ENCODE measurements at places on chromosomes 1 and 21. TPM values are rescaled to one million over a fixed set of nuclear protein-coding genes. Genes with fewer than 3 reads are reported as not detected.

- no peak for DNase-seq
These were observed 15.7 kb downstream of the COL6A2 start for GRCh38 chr21:46113497-46114176.

DNA sequence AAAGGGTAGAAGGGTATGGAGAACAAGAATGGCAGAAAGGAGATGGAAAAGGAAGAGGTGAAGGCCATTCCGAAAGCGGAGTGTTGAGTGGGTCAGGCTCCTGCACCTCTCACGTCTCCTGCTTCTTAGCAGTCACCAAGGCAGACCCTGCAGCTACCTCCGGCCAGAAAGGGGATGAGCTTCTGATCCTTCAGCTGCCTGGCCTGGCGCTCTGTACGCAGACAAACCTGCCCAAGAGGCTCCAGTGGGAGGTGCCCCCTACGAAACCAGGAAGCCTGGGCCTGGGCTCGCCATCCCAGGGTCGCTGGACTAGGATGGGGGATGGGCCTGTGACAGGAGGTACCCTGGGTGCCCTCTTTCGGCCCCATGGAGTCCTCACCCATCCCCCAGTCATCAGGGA, 3.0 kb downstream of the GPR61 start:
- no peak for DNase-seq

ZNF593OS gene
- 0.32 TPM for total RNA-seq

DNA sequence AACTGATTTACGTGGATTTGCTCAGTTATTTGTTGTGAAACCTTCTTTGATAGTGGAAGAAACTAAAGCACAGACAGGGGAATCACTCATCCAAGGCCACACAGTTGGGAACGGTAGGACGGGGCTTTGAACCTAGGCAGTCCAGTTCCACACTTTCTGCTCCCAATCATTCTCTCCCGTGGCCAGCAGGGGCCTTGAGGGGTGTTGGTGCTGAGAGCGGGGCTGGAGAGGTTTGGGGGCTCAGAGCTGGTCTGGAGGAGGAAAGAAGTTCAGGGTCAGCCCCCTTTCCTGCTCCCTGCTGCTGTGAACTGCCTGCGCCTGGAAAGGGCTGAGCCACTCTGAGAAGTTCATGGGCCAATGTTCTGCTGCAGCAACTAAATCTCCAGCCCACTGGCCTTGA, 31.4 kb upstream of the ACTL8 start:
- no peak for DNase-seq

YY1AP1 gene
- total RNA-seq: 54.1 TPM

ACTL8 gene
- not detected for total RNA-seq

AGTRAP gene
- 41.9 TPM for total RNA-seq

- DNase-seq: no peak
These were observed 20.4 kb upstream of the SRSF4 start for GRCh38 chr1:29202053-29202452.

SIM2 gene
- total RNA-seq: not detected

- DNase-seq: no peak
These were observed 46.8 kb downstream of the COL18A1 start for GRCh38 chr21:45451771-45452182.

PCP4 gene
- total RNA-seq: not detected

GRCh38 chr1:214709241-214709640, 106.2 kb downstream of the CENPF start:
- DNase-seq: peak; percentile 28

GRCh38 chr21:16283516-16283915, 553.7 kb downstream of the USP25 start:
- DNase-seq: no peak

CHIT1 gene
- total RNA-seq: under 0.01 TPM

- DNase-seq: no peak
These were observed 202.6 kb downstream of the PDE4B start for GRCh38 chr1:65995336-65995735.

TRIM67 gene
- not detected for total RNA-seq

DNA sequence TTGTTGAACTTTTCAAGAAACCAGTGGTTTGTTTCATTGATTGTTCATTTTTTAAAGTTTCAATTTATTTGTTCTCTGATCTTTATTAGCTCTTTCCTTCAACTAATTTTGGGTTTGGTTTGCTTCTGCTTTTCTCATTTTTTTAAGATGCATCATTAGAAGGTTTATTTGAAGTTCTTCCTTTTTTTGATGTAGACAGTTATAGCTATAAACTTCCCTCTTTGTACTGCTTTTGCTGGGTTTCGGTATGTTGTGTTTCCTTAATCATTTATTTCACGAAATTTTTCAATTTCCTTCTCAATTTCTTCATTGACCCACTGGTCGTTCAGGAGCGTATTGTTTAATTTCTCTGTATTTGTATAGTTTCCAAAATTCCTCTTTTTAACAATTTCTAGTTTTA, 133.3 kb upstream of the GPR52 start:
- DNase-seq: no peak

GRCh38 chr1:6140413-6140812, 39.7 kb downstream of the CHD5 start:
- DNase-seq: no peak

CFAP141 gene
- not detected for total RNA-seq

RGS4 gene
- total RNA-seq: 78.0 TPM

- peak; percentile 67 for DNase-seq
These were observed 453 bp downstream of the DRAM2 start for GRCh38 chr1:111139324-111139955.

ANKRD45 gene
- 0.43 TPM for total RNA-seq

UBE2U gene
- not detected for total RNA-seq

FCRLB gene
- total RNA-seq: 2.9 TPM

IARS2 gene
- 87.0 TPM for total RNA-seq

GRCh38 chr1:22717037-22717760, 6.6 kb downstream of the EPHB2 start:
- DNase-seq: no peak

CD2 gene
- total RNA-seq: not detected

DNA sequence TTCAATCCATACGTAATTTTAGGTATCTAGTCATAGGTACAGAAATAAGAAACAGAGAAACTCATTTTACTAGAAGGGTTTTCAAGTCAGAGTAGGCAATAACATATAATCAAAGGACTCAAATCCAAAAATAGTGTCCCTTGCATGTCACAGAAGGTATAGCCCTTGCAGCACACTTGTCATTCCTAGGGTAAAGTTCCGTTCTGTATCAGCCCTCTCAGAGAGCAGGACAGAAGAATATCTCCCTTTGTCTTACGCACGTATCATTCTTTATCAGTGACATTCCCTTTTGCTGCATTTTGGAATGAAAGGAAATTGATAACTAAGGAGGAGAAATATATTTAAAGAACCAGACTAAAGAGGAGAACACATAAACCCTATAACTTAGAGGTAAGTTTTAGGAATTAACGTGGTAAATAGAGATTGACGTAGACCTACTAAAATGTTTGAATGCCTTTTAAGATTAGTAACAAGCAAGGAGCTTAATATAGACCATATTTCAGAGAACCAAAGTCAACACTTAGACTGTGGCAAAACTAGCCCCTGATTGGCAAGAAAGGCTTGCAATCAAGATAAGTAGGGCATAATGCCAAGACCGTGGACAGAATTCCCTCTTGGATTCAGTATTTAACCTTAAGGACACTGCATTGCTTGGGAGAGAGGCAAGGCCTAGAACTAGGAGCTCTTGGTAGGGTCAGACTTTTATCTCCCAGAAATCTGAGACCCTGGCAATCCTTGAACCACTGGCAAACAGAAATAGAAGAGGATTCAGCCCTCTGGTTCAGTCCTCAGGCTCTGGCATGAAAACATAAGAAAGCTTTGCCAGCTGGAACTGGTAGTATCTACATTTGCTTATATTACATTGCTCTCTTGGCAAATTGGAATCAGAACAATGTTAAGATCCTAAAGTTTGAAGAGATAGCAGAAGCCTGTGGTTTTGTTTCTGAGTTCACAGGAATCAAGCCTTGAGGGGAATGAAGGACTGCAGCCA, 232.1 kb downstream of the ASTN1 start:
- DNase-seq: no peak

GRCh38 chr21:21860888-21861287, 862.7 kb downstream of the NCAM2 start:
- peak; percentile 5 for DNase-seq

- no peak for DNase-seq
These were observed 12.7 kb downstream of the LCK start for GRCh38 chr1:32263744-32264143.

GRCh38 chr1:229116114-229116513, 154.8 kb upstream of the RAB4A start:
- no peak for DNase-seq

DNA sequence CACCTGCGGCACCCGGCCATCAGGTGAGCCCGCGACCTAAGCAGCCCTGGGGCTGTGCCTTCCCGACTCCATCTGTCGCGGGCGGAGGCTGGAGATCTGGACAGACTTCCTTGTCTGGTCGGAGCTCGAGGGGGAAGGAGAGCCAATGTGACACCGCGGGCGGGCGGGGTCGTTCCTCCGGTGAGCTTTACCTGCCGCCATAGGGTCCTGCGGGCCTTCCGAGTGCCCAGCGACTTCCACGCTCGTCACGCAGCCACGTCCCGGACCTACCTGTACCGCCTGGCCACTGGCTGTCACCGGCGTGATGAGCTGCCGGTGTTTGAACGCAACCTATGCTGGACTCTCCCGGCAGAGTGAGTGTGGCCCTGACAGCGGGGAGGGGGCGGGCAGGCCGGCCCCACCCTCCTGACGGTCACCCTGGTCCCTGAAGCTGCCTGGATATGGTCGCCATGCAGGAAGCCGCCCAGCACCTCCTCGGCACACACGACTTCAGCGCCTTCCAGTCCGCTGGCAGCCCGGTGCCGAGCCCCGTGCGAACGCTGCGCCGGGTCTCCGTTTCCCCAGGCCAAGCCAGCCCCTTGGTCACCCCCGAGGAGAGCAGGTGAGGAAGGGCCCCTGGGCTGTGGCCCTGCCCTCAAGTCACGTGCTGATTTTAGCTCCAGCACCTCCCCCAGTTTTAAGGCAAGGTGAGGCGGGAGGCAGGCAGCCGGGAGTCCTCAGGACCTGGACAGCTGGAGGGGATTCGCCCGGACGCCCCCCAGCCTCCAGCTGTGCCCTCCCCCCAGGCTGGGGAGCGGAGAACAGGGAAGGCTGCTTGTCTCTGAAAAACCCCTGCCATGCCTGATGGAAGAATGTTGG, 1.1 kb downstream of the PUSL1 start:
- DNase-seq: no peak

LRRC71 gene
- total RNA-seq: not detected

DNA sequence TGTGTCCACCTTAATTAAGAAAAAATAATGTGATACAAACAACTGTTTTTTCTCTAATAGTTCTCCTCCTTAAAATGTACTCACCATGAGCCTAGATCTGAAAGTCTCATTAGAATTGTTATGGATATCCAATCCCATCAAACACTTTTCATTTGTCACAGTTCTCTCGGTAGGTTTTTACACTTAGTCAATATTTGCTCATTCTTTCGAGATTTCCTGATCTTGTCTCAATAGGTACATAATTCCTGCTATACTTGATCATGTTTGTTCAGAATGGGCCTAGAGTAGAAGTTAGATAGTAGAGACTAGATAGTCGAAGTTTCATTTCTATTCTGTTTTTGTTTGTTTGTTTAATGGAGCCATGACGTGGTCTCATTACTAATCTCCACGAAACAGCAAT, 2005.7 kb downstream of the NCAM2 start:
- DNase-seq: no peak

KIF26B gene
- total RNA-seq: 12.1 TPM

- DNase-seq: no peak
These were observed 1.3 kb downstream of the MEF2D start for GRCh38 chr1:156499194-156499841.

DNA sequence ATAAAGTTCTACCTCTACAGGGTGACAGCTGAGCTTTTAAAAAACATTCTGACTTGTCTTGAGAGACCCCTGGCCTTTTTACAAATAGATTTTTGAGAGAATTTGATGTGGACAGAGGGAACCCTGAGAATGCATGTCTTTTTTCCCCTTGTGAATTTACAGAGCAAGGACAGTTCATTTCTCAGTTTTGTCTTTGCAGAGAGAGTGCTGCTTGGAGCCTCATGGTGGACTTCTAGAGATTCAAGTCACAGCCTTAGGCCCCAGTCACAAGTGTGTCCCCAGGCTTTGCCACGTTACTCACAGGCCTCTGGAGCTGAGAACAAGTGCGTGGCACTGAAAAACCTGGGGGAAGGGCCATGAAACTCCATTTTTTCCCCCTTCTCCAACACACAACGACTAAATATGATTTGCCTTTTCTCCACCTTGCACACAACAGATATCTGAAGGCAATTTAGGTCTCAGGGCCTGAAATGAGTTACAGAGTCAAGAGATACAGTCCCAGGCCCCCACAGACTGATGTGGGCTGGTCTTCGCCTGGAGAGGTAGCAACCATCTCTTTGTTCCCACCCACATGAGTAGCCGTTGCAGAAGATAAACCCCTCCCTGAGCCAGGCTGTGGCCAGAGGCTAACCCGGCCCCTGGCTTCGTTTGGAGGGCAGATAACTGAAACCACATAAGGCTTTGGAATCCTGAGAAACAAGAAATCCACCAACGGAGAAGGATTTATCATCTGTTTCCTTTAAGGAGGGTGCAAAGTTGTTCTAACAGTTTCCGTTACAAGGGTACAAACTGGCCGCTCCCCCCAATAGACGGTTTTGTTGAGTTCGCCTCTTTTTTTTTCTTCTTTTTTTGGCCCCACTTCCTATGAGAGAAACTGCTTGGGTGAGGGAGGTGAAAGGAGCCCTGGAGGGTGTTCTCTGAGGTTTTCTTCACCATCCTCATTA, 1.0 kb upstream of the PIGV start:
- peak; percentile 93 for DNase-seq

GRCh38 chr1:6220236-6220635, 14.3 kb downstream of the RNF207 start:
- DNase-seq: no peak

GRCh38 chr1:29520571-29521437, 284.5 kb downstream of the PTPRU start:
- no peak for DNase-seq

GRCh38 chr1:104064399-104064798, 314.7 kb downstream of the AMY1C start:
- DNase-seq: no peak

Data from fibroblast of villous mesenchyme (primary cell).